GM12864 (cell line): ENCODE measurements at places on chromosomes 3 and 15.
A peak's percentile ranks its signal among the peaks of the same experiment; 100 is the strongest.

- no peak for DNase-seq
Measured at GRCh38 chr3:138941259-138941885, 5.6 kb downstream of the FOXL2 start.

GRCh38 chr15:34119291-34119690, 17.4 kb downstream of the PGBD4 start:
- DNase-seq: no peak

- peak; percentile 13 for DNase-seq
Measured at GRCh38 chr15:89472785-89473256, 23.6 kb downstream of the RHCG start.

- DNase-seq: no peak
Measured at GRCh38 chr3:115361806-115362205, 214.7 kb upstream of the ZBTB20 start.

GRCh38 chr3:28151207-28151550, 90.2 kb upstream of the CMC1 start:
- no peak for DNase-seq

- no peak for DNase-seq
Measured at GRCh38 chr3:109943181-109943580, 605.8 kb upstream of the DPPA4 start.

- DNase-seq: no peak
Measured at GRCh38 chr15:77201665-77202064, 130.8 kb upstream of the TSPAN3 start.

GRCh38 chr3:99321261-99321660, 317.1 kb upstream of the COL8A1 start:
- DNase-seq: no peak

DNA sequence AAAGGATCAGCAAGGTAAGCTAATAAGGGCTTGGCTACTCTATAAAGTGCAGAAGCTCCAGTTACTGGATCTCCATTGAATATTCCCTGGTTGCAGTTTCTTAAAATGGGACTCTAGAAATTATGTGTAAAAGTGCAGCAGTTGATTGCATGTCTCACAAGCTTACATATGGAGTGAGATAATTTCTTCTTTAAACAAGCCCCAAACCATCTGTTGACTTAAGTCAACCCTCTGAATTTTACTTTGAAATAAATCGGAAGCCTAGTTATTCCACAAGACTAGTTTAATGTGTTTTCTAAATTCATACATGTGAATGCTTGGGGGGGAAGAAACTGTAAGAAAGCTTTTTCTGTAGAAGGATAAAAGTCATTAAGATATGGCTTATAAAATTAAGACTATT, 664.2 kb downstream of the NLGN1 start:
- no peak for DNase-seq

- no peak for DNase-seq
Measured at GRCh38 chr3:101950985-101951733, 101.8 kb downstream of the NFKBIZ start.

DNA sequence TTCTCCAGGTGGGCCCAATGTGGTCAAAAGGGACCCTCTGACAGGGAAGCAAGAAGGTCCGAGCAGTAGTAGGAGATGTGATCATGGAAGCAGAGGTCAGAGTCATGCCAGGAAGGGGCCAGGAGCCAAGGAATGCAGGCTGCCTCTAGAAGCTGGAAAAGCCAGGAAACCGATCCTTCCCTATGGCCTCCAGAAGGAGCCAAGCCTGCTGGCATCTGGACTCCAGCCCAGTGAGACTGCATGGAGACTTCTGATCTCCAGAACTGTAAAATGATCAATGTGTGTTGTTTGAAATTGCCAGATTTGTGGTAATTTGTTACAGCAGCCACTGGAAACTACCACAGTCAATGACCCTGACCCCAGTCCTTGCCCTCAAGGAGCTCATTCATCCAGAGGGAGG, 56.8 kb upstream of the SPATA12 start:
- no peak for DNase-seq

DNA sequence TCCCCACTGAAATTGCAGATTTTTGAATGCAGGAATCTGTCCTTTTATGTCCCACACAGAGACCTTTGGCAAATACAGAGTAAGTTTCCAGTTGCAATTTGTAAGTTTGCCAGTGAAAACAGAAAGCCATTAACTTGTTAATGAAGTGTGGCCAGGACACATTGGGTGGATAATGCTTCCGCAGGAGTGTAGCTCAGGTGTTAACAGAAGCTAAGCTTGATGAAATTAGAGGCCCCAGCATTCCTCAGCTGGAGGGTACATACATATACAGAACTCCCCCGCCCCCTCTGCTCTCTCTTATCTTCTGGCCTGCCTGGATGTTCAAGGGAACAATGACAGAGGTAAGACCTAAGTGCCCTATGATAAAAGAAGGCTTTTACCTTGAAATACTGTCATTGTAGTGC, 8.1 kb upstream of the LRRC2 start:
- no peak for DNase-seq

DNA sequence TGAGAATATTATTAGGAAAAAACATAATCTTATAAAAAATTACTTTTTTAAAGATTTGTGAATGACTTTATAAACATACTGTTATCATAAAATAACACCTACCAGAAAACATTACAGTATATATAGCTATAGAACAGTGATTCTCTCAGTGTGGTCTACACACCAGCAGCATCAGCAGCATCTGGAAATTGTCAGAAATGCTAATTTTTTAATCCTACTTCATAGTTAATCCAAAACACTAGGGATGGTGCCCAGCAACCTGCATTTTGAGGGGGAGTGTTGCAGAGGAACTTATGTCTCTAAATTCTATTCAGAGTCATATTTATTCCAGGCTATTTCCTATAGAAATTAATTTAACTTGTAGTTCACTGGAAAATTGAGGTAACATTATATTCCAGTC, 1107.8 kb downstream of the IGSF11 start:
- DNase-seq: no peak

DNA sequence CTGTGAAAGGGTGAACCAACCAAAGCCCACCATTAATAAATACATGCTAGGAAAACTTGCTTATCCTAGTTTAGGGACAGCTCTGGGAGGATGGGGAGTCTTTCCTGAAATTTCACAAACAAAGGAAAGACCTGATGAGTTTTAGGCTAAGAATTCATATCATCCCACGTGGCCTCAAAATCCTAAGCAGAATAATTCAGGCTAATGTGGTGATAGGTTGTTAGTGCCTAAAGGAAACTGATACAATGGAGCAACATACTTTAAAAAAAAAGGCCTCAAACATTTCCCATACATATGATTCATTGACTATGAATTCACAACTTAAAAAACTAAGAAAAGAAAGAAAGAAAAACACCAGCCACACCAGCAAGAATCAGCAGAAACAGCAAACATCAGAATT, 126.9 kb upstream of the CNTN4 start:
- DNase-seq: no peak

DNA sequence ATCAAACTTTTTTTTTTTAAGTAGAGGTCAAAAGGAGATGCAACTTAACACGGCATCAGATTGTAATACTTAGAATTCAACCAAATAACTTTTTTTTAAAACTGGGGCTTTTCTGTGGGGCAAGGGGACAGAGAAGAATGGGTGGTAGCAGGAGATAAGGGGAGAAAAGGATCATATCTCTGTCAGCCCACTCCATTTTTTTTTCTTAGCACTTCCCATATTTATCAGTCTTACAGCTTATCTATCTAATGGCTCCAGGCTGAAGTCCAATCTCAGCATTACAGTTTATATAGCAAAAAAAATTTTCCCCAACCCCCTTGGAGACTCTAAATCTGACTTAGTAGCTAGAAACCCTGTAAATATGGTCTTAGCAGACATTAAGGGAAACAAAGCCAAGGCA, 69.3 kb downstream of the PIK3R4 start:
- no peak for DNase-seq

DNA sequence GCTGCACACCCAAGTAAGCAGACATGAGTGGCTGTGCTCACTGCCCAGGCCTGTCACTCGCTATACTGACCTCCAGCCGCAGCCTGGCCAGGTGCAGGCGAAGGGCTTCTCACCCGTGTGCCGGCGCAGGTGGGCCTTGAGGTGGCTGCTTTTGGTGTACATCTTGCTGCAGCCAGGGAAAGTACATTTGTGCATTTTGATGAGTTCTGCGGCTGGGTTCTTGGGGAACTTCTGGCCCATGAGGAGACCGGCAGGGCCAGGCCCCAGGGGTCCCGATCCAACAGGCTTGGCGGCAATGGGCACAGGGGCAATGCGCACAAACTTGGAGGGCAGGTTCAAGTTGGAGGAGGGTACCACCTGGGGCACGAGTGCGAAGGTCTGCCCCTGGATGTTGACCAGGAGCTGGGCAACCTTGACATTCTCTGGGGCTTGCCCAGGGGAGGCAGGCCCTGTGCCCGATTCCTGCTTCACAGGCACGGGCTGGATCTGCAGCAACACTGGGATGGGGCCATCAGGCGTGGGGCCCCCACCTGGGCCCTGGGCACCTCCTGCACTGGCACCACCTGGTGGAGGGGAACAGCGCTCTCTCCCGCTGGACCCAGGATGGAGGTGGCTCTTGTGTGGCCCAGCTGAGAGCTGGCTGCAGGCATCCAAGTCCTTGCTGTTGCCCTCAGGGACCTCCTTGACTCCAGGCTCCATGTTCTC, 5.3 kb downstream of the KLF15 start:
- DNase-seq: no peak

- no peak for DNase-seq
Measured at GRCh38 chr3:45794177-45794560, 2.2 kb downstream of the SLC6A20 start.

- DNase-seq: no peak
Measured at GRCh38 chr15:63395730-63396151, 14.1 kb upstream of the CA12 start.

- DNase-seq: no peak
Measured at GRCh38 chr15:71549091-71549490, 261.3 kb upstream of the NR2E3 start.

DNA sequence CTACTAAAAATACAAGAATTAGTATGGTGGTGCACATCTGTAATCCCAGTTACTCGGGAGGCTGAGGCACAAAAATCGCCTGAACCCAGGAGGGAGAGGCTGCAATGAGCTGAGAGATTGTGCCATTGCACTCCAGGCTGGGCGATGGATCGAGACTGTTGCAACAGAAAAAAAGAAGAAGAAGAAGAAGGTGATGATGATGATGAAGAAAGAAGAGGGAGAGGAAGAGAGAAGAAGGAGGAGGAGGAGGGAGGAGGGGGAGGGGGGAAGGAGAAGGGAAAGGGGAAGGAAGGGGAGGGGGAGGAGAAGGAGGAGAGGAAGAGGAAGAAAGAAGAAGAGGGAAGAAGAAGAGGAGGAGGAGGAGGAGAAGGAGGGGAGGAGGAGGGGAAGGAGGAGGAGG, 33.2 kb upstream of the ZNF710 start:
- DNase-seq: no peak

DNA sequence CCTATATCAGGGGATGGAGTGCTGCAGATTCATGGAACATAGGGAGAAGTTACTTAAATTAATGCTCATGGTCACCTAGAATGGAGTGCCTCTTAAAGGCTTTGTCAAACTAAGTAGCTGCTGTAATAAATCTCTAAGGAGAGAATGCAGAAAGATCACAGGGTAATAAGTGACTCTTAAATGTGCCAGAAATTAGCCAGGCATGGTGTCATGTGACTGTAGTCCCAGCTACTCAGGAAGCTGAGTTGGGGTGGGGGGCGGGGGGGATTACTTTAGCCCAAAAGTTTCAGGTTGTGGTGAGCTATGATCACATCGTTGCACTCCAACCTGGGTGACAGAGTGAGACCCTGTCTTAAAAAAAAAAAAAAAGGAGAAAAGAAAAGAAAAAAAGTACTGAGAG, 90.9 kb upstream of the ASB14 start:
- no peak for DNase-seq

- DNase-seq: no peak
Measured at GRCh38 chr15:83410532-83410931, 36.6 kb upstream of the SH3GL3 start.
